ENCODE measurements at places on chromosomes 13 and 19. TPM values are rescaled to one million over a fixed set of nuclear protein-coding genes. Genes with fewer than 3 reads are reported as not detected.
A peak's percentile ranks its signal among the peaks of the same experiment; 100 is the strongest.

SLC10A2 gene
- under 0.01 TPM for total RNA-seq

PRSS57 gene
- total RNA-seq = 8.5 TPM

SLC8A2 gene
- total RNA-seq = 0.14 TPM

CXCL17 gene
- total RNA-seq = 0.14 TPM

- DNase-seq = no peak
Measured at GRCh38 chr19:18809149-18809868, 18.2 kb upstream of the COMP start.

GRCh38 chr19:18507021-18507726, 14.7 kb downstream of the ELL start:
- no peak for DNase-seq

- DNase-seq = no peak
Measured at GRCh38 chr13:100106005-100106404, 17.1 kb downstream of the PCCA start.

DNA sequence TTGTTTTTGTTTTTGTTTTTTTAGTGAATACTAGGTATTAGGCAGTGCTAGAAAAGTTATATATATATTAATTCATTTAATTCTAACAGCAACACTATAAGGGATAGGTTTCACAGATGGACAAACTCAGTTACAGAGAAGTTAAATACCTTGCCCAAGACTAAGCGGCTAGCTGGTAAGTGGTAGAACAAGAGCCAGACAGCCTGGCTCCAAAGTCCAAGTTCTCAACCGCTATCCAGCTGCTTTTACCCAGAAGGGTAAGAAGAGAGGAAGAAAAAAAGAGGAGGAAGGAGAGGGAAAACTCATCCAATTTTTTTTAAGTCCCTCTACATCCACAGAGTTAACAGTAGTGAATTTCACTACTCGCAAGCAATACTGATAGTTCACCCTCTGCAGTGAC, 217.0 kb downstream of the SPRY2 start:
- DNase-seq = no peak

DNA sequence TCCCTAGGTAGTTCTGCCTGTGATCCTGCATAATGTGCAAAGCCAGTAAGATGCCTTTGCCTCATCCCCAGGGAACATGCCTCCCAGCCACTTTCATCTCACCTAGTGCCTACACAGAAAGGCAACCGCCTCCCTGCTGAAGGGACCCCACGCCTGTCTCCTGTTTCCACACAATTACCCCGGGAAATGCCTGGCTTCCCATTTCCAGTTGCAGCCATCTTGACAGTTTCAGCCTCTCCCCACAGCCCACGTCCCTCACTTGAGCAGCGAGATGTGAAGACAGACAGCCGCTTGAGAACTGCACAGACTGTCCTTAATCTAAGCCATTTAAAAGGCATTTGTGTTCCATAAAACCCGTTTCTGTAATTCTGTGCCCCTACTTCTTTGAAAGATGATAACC, 4.7 kb upstream of the UQCRFS1 start:
- DNase-seq = no peak

GRCh38 chr19:35669974-35670373, 3.7 kb downstream of the UPK1A start:
- DNase-seq = no peak

- DNase-seq = no peak
Measured at GRCh38 chr19:7434391-7434790, 54.4 kb downstream of the PEX11G start.

DNA sequence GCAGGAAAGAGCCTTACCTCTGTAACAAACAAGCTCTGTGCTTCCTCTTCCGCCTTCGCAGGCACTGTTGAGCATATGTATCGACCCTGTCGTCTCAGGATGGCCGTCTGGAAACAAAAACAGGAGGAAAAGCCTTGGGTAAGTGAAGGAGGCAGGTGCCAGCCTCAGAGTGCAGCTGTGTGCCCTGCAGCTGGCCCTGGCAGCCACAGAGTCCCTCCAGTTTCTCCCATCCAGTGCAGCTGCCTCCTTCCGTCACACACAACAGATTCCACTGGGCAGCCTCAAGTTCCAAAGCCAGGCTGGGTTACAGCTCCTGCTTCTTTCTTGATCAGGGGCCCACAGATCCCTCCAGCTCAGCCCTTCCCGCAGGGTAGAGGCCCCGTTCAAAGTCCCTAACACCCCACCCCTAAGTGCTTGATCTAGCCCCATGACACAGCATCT, 47.7 kb downstream of the DOCK9 start:
- peak; percentile 74 for DNase-seq

DNA sequence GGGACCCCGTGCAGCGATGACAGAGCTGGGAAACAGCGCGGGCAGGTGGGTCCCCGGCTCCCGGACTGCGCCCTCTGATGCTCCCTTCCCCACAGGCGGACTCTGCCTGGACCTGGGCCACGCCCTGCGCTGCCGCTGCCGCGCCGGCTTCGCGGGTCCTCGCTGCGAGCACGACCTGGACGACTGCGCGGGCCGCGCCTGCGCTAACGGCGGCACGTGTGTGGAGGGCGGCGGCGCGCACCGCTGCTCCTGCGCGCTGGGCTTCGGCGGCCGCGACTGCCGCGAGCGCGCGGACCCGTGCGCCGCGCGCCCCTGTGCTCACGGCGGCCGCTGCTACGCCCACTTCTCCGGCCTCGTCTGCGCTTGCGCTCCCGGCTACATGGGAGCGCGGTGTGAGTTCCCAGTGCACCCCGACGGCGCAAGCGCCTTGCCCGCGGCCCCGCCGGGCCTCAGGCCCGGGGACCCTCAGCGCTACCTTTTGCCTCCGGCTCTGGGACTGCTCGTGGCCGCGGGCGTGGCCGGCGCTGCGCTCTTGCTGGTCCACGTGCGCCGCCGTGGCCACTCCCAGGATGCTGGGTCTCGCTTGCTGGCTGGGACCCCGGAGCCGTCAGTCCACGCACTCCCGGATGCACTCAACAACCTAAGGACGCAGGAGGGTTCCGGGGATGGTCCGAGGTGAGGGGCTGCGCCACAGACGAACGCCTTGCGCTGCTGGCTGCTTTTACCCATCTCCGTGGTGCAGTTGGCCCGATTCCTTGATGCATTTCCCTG, 7.8 kb upstream of the SELENOV start:
- peak; percentile 49 for DNase-seq

DNA sequence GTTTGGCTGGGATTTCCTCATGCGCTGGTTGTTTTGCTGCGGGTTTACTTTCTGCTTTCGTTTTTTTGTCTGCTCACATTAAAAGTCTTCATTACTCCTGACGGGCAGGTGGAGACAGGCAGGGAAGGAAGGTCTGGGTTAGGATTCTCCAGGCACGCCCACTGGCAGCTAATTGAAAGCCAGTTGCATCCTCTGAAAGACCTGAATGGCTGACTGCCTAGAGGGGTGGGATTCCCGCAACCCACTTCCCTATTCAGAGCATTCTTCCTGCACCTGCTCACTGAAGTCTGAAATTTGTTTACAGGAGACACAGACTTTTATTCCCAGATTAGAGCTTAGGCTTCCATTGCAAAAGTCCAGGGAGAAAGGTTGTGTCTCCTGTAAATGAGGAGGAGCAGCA, 172.0 kb downstream of the UQCRFS1 start:
- no peak for DNase-seq

- peak; percentile 100 for DNase-seq
Measured at GRCh38 chr19:42268142-42268703, 829 bp upstream of the CIC start.

DNA sequence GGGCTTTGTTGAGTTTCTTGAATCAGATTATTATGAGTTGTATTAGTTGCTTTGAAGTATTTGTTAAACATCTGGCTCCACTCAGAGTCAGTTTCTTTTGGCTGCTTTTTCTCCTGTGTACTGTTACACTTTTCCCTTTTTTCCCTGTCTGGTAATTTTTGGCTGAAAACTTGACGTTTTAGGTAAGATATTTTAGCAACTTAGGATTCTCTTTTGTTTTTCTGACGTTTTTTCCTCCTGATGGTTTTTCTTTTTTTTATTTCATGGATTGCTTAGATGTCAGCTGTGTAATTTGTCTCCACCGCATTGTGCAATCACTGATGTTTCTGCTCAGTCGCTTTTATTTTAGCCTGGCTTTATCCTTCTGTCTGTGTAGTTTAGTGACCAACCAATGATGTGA, 20.7 kb downstream of the RFC3 start:
- DNase-seq = no peak

GRCh38 chr19:40253611-40254092, 27.2 kb upstream of the CCNP start:
- DNase-seq = no peak

DNA sequence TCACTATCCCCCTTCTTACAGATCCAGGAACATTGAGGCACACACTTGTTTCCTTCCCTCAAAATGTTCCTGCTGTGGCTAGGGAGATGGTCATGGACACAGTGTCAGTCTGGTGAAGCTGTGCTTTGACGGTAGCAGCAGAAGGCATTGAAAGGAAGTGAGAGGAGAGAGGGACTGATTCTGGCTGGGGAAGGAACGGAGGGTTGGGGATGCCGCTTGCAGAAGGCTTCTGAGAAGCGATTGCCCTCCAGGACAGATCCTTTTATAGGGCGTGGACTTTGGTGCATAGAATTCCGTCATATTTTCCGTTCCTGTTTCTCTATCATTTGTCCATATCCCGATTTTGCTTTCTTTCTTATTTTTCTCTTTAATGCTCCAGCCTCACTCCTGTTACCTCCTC, 14.1 kb upstream of the MYH14 start:
- no peak for DNase-seq

GRCh38 chr19:30696514-30696913, 324.3 kb downstream of the ZNF536 start:
- no peak for DNase-seq

DNA sequence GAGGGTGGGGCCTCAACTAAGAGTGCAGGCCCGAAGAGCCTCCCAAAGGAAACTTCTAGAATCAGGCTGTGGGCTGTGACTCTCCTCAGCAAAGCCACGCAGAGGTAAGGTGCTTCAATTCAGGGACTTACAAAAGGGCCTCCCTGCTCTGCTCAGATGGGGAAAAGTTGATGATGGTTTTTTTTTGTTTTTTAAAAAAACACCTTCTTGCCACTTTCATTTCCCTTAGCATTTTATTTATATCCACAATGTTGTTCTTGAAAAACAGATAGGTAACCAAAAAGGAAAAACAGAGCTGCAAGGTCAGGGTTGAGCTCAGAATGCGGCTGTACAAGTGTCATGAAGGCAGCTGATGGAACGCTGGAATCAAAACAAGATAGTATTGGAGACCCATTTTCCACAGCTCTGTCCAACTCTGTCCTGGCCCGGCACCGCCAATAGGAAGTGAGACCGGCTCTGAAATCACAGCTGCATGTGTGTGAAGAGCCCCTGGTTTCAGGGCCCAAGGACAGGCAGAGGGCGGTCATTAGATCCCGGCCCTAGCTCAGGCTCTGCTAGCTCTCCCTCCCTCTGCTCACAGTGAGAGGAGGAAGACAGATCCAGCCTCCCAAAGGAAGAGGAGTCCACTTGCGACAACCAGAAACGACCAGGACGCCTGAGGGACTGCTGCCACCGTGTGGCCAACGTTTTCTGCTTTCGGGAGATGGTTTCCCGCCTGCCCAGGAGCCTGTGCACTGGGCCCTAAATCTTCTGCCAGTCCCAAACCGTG, 58.3 kb downstream of the KLF2 start:
- peak; percentile 72 for DNase-seq

Data from thymus (tissue), 14 donors.